CD4-positive, CD25-positive, alpha-beta regulatory T cell (primary cell): ENCODE measurements at places on chromosomes 12 and 14. TPM values are rescaled to one million over a fixed set of nuclear protein-coding genes. Genes with fewer than 3 reads are reported as not detected.

DNA sequence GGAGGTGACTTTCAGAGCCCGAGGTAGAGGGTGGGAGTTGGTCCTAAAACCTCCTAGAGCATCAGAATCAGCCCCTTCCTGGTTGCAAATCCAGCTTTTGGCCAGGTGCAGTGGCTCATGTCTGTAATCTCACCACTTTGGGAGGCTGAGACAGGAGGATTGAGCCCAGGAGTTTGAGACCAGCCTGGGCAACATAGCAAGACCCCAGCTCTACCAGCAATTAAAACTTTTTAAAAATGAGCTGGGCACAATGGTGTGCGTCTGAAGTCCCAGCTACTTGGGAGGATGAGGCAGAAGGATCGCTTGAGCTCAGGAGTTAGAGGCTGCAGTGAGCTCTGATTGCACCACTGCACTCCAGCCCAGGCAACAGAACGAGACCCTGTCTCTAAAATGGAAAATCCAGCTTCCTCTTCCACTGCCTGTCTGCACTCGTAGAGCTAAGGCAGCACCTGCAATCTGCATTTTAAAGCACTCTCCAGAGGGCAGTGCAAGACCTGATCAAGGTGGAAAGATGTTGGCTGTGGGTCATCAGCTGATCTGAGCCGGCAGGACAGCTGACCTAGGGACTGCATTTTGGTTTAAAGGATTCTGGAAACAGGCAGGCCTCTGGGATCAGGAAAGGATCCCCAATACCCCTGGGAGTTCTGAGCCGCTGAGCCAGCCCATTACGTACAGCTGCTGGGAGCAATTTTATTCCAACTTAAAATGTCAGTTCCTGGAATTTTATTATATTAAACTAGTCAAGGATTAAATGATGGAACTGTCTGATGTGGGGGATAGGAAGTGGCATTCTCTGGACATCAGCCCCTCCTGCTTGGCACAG, 1.8 kb upstream of the TESC start:
- no peak overlapping the region for H3K4me3 ChIP-seq
- H3K27ac ChIP-seq = no peak overlapping the region
- H3K4me1 ChIP-seq = peaks cover 23% of the 10 kb centered on the region
- DNase-seq = no peak
- no peaks in the 10 kb centered on the region for H3K36me3 ChIP-seq
- H3K27me3 ChIP-seq = peaks cover 7% of the 10 kb centered on the region

GRCh38 chr12:21451529-21451928, 14.1 kb downstream of the PYROXD1 start:
- H3K27ac ChIP-seq = no peak overlapping the region
- peaks cover 46% of the 10 kb centered on the region for H3K36me3 ChIP-seq
- H3K27me3 ChIP-seq = no peaks in the 10 kb centered on the region
- H3K4me3 ChIP-seq = no peak overlapping the region

DNA sequence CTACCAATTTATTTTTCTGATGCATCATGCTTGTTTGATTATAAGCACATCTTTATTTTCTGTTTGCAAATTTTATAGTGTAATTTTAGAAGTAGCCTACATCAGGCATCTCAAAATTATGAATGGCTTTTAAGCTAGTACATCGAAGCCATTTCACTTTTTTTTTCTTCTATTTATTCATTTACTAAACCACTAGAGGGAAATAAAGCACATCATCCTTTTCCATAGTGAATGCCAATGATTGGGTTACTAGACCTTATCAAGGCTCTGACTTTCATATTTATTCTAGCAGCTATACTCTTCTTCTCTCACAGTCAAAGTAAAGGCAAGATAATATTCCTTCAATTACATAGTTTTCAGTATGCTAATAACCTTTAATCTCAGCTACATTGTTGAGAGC, 736.4 kb upstream of the LRFN5 start:
- no peaks in the 10 kb centered on the region for H3K27me3 ChIP-seq
- H3K36me3 ChIP-seq = no peaks in the 10 kb centered on the region
- H3K4me3 ChIP-seq = no peak overlapping the region
- H3K27ac ChIP-seq = no peak overlapping the region
- H3K4me1 ChIP-seq = no peaks in the 10 kb centered on the region

DNA sequence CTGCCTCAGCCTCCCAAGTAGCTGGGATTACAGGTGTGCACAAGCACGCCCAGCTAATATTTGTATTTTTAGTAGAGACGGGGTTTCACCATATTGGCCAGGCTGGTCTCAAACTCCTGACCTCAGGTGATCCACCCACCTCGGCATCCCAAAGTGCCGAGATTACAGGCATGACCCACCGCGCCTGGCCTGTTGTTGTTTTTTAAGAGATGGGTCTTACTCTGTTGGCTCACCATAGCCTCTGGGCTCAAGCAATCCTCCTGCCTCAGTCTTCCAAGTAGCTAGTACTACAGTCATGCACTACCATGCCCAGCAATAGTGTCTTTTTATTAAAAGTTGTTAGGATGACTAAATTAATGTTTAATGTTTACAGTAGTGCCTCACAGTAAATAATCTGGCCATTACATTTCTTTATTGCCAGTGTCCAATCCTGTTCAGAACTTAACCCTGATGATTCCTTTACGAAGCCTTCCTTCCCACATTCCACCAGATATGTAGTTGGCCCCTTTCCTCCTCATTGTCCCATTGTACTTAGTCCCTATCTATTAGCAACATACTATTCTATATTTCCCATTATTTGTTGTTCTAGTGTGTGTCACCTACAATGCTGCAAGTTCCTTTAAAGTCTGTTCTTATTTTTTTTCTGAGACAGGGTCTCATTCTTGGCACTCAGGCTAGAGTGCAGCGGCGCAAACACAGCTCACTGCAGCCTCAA, 8.8 kb upstream of the SMARCC2 start:
- H3K4me1 ChIP-seq = no peaks in the 10 kb centered on the region
- H3K27ac ChIP-seq = no peak overlapping the region
- H3K36me3 ChIP-seq = no peaks in the 10 kb centered on the region

DNA sequence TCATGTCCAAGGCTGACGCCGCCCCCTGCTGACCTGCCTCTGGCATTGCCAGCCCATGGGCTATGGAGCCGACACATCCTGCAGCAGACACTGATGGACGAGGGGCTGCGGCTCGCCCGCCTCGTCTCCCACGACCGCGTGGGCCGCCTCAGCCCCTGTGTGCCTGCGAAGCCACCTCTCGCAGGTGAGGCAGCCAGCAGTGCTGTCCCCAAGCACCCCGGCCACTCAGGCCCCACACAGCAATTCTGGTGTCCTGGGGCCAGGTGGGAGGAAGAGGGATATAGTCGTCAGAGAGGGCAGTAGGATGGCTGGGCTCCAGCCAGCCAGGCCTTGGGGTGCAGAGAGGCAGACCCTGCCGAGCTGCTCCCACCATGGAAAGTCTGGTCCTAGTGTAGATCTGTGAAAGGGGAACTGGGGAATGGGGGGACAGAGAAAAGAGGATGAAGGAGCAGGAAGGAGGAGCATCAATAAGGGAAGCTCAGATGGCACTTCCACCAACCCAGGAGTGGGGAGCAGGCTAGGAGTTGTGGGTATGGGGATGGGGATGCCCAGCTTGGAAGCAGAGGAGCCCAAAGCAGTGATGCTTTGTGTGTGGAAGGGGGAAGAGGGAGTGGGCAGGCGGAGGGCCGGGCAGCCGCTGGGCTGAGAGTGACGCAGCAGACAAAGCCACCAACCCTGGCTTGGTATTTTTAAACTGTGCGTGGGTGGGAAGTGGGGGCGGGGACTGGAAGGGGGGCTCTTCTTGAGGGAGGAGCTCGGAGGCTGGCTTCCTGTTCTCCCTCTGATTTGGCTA, 4.7 kb downstream of the NAB2 start:
- H3K36me3 ChIP-seq = peaks cover 36% of the 10 kb centered on the region
- no peak overlapping the region for H3K4me3 ChIP-seq
- H3K4me1 ChIP-seq = peaks cover 49% of the 10 kb centered on the region

DNA sequence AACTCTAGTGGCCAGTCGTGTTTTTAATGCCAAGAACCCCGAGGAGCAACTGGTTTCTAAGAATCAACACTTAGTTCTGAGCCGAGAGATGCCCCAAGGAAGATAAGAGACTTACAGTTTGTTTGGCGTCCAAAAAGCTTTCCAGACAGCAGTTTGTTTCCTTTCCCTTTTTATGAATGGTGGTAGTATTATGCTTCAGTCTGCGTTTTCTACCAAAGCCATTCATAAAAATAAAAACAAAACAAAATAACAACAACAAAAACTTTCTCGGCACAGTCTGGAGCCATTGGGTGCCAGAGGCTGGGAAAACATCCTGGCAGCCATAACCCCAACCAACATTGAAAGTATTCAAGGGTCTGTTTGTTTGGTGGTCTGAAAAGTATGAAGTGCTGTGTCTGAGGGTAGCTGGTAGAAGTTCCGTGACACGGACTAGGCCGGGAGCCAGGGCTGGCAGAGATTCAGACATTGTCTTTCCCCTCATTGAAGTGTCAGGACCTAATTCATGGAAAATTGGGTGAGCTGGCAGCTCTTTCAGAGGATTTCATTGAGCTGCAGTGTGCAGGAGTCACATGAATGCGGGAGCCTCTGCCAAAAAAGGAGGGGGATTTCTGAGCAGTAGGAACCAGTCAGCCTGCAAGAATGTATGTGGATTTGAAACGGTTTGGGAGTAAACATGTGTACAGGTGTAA, 124.2 kb downstream of the HMGA2 start:
- H3K36me3 ChIP-seq = no peaks in the 10 kb centered on the region
- H3K4me3 ChIP-seq = no peak overlapping the region
- H3K27ac ChIP-seq = no peak overlapping the region
- H3K27me3 ChIP-seq = no peaks in the 10 kb centered on the region
- no peak for DNase-seq

DNA sequence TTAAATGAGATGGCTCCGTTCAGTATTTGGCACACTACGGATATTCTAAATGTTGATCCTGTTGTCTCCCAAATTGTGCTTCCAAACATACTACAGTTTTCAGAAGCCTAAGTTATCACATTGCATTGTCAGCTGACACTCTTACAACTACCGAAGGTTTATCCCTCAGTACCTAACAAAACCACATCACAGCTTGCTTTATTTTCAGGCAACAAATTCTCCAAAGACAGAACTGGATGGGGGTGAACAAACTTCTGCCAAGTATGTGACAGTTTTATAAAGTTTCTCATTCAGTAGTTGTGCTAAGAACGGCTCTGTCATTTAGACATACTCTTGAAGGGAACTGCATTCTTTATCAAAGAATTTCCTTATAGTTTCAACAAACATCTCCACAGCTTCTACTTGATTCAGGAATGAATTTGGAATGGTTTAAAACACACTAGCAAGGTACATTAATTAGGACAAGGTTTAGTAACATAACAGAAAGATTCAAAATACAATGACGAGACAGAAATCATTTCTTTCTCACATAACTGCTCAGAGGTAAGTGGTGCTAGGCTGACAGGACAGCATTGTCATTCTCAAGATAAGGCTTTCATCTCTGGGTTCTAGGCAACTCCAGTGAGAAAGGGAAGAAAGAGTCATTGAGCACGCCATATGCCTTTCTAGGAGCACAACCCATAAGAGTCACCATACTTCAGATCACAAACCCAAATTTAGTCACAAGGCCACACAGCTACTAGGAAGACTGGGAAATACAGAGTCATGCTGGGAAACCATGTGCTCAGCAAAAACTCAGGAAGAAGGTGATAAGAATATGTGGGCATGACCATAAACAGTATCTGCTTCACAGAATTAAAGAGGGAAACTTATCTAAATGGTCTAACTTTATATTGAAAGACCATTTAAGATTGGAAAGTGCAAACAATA, 100.7 kb downstream of the DUSP6 start:
- no peaks in the 10 kb centered on the region for H3K27me3 ChIP-seq
- DNase-seq = no peak
- no peak overlapping the region for H3K4me3 ChIP-seq
- no peaks in the 10 kb centered on the region for H3K36me3 ChIP-seq

DNA sequence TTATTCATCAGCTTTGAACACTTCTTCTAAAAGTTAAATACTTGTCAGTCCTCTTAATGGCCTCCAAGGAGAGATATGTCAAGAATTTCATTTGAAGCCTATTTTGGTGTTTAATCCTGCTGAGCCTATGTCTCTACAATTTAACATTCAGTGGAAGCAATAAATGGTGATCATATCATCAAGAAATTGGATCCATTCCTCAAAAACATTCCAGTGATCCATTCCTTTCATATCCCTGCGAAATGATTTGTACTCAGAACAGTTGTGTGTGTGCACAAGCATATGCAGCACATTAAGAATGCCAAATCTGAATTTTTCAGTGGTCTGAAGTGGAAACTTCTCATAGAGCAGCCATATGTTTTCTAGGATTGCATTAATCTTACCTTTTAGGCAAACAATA, 373.7 kb upstream of the SYT1 start:
- no peaks in the 10 kb centered on the region for H3K4me1 ChIP-seq
- no peak overlapping the region for H3K27ac ChIP-seq
- H3K4me3 ChIP-seq = no peak overlapping the region
- H3K27me3 ChIP-seq = no peaks in the 10 kb centered on the region
- no peak for DNase-seq
- H3K36me3 ChIP-seq = no peaks in the 10 kb centered on the region

- no peaks in the 10 kb centered on the region for H3K27me3 ChIP-seq
- H3K4me1 ChIP-seq = peaks cover 5% of the 10 kb centered on the region
- DNase-seq = no peak
- no peak overlapping the region for H3K4me3 ChIP-seq
- no peak overlapping the region for H3K27ac ChIP-seq
- no peaks in the 10 kb centered on the region for H3K36me3 ChIP-seq
Observed at GRCh38 chr12:89210277-89210676, 142.0 kb downstream of the DUSP6 start.

GRCh38 chr14:56057767-56058166, 60.4 kb upstream of the PELI2 start:
- no peak overlapping the region for H3K27ac ChIP-seq
- H3K4me1 ChIP-seq = no peaks in the 10 kb centered on the region
- DNase-seq = no peak
- H3K27me3 ChIP-seq = no peaks in the 10 kb centered on the region
- H3K36me3 ChIP-seq = no peaks in the 10 kb centered on the region

DNA sequence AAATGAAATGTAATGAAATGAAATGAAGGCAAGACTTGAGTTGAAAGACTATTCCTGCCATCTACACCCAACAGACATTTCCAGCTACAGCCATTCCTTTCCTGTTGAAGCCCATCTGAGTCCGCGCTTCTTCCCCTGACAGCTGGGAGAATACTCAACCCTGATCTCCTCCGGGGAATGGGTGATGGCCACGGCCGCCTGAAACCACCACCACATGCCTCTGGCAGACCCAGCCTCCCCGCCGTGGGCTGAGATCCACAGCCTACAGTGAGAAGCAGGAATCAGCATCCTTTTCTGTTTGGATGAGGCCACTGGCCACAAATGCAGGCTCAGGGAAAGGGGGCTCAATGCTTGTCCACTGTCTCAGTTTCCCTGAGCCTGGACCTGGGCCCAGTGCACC, 130.3 kb downstream of the NCOR2 start:
- no peak overlapping the region for H3K4me3 ChIP-seq
- H3K4me1 ChIP-seq = no peaks in the 10 kb centered on the region
- no peak for DNase-seq

- H3K27me3 ChIP-seq = no peaks in the 10 kb centered on the region
- no peaks in the 10 kb centered on the region for H3K36me3 ChIP-seq
- no peak for DNase-seq
Observed at GRCh38 chr12:111462210-111462769, 56.6 kb downstream of the SH2B3 start.

- no peaks in the 10 kb centered on the region for H3K4me1 ChIP-seq
- no peaks in the 10 kb centered on the region for H3K36me3 ChIP-seq
- H3K27ac ChIP-seq = no peak overlapping the region
- H3K27me3 ChIP-seq = no peaks in the 10 kb centered on the region
- no peak overlapping the region for H3K4me3 ChIP-seq
Observed at GRCh38 chr14:24806061-24806678, 172.2 kb upstream of the GZMB start.

The MRPL42 gene
- total RNA-seq = 43.2 TPM

The GPATCH2L gene
- 99.9 TPM for total RNA-seq

The BHLHE41 gene
- total RNA-seq = not detected

The C12orf54 gene
- total RNA-seq = not detected

The OR6C74 gene
- not detected for total RNA-seq

The DNAH10 gene
- total RNA-seq = 0.02 TPM

The ACSS3 gene
- not detected for total RNA-seq

The CRIP1 gene
- total RNA-seq = 558 TPM
